Posterior vena cava (tissue), 2 donors: ENCODE measurements at places on chromosomes 1 and 21. TPM values are rescaled to one million over a fixed set of nuclear protein-coding genes. Genes with fewer than 3 reads are reported as not detected.

- DNase-seq = no peak
Observed at GRCh38 chr1:214004014-214004413, 16.2 kb downstream of the PROX1 start.

DNA sequence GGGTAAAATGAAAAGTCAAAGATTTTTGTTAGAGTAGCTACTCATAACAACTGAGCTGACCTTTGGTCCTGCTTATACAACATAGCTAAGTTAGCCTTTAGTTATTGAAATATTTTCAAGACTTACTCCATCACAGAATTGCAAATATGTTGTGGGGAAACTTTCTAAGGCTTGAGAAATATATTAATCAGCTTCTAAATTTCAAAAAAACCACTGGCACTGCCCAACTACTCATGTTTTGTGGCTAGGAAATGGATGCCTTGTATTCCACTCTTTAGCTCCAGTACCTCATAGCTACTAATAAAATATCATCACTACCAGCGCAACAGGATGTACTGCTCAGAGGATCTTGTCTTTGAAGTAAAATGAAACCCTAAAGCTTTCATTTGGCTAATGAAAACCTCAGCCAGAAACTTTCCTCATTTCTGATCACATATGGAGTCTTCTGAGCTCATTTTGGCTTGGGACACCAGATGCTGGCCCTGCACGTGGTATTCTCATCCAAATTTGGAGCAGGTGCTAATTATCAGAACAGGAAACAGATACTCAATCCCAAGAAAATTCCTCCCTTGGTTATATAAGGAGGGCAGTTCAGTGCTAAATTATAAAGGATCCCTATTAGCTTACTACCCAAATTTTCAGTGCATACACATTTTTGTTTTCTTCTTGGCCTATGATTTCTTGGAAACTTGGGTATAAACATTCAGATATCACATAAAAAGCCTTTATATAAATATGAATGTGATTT is 690.7 kb downstream of the ADGRL2 start:
- no peak for DNase-seq

- DNase-seq = peak; percentile 90
Observed at GRCh38 chr1:180188091-180188506, 33.4 kb downstream of the QSOX1 start.

GRCh38 chr1:41842993-41843755 is 75.5 kb downstream of the HIVEP3 start:
- no peak for DNase-seq

MROH7 gene
- total RNA-seq = 4.8 TPM
